ENCODE measurements at places on chromosomes 7 and 10.

- no peak for DNase-seq
These were observed 93.5 kb upstream of the ZNF804B start for GRCh38 chr7:88665892-88666514.

DNA sequence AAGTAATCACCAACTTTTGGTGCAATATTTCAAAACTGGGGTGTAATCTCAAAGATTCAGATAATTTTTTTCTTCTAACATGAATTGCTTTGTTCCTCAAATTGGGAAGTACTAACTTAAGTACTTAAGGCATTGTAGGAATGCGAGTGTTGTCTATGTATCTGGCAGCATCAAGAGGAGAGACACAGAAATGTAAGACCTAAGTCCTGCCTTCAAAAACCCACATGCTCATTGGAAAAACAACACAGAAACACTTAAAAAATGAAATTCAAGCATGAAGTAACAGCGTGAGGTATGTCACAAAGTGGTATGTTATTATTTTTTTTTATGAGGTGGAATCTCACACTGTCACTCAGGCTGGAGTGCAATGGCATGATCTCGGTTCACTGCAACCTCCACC lies 288.5 kb downstream of the ZEB1 start:
- DNase-seq, result no peak

DNA sequence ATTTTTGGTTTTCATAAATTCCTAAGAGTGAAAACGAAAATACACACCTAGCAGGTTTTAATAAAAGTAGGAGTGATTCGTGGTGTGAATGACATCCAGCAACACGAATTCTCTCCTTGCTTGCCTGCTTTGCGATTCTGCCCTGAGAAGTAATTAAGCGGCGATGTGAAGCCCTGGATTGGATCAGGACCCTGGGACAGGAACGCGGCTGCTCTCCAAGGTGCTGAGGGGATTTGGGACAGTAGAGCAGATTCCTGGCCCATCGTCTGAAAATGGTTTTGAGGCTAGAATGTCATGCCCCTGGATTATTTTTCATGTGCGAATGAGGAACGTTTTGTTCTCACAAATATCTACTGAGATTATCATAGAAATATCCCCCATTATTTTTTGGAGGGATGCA lies 7.8 kb downstream of the NPS start:
- DNase-seq, result no peak

DNA sequence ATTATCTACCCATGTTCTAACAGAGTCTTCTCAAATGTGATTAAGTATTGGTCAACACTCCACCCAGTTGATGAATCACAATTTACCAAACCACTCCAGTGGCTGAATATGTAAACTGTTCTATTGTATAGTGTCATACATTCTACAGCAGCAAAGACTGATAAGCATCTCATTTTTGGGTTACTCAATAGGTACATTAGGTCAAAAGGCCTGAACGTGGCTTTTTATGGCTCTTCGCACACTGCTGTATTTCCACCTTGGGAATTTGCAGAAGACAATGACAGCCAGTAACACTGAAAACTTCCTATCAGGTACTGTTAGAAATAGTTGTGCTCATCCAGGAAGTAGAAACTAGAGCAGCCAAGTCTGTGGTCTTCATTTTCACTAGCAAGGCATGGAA lies 166.9 kb downstream of the GLI3 start:
- no peak for DNase-seq

DNA sequence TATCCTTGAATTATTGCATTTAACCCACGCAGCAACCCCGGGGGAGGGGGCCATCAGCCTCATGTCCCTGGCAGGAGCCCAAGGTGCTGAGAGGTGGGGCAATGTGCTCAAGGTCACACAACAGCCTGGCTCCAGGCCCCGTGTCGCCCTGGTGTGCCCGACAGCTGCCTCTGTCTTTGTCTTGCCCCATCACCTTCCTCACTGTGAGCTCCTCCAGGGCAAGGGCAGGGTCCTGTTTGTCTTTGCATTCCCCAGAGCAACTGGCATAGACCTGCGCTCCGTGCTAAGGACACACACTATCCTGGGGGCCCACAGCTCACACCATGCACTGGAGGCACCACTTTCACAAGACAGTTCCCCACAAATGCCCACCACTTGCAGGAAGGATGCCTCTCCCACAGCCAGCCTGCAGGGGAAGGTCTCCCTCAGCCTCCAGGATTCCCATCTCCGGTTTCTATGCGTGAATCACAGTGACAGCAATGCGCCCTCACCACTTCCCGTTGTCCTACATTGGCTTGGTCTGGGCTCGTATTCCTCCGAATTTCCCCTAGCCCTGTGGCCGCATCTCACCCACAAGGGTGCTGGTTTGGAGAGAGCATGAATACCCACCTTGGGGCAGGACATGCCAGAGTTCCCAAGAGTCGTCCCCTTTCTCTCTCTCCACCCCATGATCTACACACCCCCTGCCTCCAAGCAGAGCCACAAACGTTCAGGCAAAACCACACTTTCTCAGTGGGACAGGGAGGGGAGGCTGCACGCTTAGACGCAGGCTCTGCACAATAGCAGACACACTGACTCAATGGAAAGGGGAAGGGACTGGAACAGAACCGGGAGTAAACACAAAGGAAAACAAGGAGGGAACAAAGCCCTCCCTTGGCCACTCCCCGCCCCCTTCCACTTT lies 10.3 kb downstream of the ITPRIP start:
- DNase-seq, result no peak

DNA sequence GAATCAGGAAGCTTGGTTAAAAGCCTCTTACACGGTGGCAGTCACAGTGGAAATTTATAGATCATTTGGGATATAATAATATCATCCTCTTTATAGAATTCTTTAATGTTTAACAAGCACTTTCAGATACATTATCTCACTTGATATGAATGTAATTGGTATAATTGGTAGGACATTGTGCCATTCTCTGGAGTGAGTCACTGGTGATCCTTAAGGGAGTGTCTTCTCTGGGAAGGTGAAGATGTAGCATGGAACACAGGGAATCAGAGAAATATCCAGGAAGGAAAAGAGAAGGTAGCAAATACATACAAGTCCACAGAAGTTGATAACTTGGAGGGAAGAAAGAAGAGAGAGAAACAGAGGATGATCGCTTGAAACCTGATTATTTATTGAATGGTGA lies 9.8 kb downstream of the PTPRZ1 start:
- DNase-seq, result peak; percentile 39

GRCh38 chr10:92550924-92551323 lies 23.0 kb downstream of the IDE start:
- DNase-seq, result no peak

DNA sequence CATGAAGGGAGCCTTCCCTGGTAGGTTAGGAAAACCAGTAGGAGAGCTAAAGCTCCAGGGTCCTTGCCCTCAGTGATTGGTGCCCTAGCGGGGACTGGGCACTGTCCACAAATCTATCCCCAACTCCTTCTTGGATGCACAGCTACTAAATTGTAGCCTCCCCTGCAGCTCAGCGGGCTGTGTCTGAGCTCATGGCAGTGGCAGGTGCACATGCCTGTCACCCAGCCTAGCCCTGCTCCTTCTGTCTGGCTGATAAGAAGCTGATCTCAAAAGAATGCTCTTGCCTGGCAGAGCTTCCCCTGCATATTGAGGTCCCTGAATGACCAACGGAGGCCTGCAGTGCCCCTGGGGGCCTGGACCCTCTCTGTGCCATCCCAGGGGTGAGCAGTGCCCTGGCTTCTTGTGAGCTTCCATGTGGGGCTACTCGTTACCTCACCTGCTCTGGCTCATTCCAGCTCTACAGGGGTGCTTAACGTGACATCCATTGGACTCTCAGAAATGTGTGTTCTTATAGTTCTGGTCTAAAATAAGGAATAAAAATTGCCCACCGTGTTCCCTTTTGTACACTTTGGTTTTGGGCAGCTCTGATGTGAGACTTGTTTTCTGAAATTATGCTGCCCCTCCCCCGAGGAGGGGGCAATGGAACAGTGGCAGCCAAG lies 59.8 kb upstream of the ANTXRL start:
- no peak for DNase-seq

DNA sequence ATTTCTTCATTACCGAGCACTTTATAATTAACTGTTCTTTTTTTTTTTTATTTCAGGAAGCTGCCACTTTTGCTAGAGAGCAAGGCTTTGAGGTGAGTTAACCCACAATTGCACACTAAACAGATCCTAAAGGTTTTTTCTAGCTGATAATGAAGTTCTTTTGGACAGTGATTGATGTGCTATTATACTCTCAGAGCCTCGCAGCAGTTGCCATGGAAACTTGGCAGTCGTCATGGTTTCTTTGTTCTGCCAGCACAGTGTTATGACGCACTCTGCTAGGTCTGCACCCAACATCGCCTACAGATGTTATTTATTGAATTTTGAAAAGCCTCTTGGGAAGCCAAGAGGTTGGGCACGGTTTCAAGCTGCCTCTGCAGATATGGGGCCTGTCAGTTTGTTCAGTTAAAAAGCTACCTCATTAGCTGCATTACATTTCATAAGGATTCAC lies 237.2 kb upstream of the KAT6B start:
- peak; percentile 96 for DNase-seq

DNA sequence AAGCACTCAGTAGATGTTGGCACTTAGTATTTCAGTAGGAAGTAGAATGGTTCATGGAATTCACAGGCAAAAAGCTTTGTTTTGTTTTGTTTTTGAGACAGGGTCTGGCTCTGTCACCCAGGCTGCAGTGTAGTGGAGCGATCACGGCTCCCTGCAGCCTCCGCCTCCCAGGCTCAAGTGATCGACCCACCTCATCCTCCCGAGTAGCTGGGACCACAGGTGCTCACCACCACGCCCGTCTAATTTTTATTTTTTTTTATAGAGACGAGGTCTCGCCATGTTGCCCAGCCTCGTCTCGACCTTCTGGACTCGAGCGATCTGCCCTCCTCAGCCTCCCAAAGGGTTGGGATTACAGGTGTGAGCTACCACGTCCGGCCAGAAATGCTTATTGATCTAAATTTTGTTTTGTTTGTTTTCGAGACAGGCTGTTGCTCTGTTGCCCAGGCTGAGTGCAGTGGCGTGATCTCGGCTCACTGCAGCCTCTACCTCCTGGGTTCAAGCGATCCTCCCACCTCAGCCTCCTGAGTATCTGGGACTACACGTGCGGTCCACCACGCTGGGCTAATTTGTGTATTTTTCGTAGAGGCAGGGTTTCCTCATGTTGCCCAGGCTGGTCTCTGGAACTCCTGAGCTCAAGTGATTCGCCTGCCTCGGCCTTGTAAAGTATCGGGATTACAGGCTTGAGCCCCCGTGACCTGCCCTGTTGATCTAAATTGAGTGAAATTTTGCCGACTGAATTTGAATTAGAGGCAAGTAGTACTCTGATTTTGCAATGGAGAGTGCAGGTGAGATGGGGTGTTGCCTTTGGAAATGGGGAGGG lies 1.7 kb downstream of the GLRX3 start:
- no peak for DNase-seq

DNA sequence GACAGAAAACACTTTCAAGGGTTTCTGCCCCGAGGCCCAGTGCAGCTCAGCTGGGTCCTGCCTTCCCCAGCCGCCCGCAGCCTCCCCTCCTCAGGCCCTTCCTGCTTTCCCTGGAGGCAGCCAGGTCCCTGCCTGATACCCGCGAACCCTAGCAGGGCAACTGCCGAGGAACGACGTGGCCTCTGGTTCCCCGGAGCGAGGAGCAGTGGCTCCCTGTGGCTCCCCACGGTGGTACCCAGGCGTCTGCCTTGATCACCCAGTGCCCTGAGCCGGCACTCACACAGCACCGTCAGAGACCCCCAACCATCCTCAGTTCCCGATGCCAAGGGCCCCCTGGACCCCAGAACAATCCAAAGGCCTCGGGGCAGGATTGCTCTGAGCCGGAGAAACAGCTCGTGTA lies 58.3 kb downstream of the CFAP46 start:
- no peak for DNase-seq

DNA sequence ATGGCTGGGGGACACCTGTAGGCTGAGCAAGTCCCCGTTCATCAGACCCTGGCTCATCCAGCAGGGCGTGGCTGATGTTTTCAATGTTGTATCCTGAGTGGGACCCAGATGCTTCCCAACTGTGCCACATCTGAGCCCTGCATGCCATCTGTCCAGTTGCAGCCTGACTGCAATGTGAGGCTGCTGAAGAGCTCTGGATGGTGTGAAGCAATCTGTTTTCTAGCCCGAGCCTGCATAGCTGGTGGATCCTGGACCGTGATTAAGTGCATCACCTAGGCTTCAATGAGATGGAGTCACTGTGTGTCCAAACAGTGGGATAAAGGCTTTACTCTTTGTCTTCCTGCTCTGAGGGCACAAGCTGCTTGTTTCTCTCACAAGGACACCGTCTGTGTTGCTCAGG lies 99.8 kb downstream of the TCF7L2 start:
- DNase-seq, result no peak

DNA sequence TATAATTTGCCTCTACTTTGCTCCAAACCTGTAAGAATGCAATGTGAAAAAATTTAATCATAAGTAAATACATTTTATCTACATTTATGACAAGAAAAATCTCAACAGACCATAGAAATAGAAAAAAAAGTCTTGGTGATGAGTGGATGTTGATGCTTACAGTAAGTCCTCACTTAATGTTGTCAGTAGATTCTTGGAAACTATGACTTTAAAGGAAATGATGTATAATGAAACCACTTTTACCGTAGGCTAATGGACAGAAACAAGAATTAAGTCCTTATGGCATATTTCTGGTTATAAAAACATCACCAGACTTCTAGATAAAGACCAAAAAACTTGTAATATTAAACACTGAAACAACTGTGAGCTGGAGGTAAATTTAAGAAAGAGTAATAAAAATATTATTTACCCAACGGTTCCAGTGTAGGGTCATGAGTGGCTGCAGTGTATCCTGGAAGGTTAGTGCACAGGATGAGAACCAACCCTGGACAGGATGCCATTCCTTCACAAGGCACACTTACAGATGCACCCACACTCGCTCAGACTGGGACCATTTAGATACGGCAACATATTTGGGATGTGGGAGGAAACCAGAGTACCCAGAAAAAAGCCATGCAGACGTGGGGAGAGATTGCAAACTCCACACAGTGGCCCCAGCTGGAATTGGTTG lies 76.3 kb downstream of the GLCCI1 start:
- no peak for DNase-seq

DNA sequence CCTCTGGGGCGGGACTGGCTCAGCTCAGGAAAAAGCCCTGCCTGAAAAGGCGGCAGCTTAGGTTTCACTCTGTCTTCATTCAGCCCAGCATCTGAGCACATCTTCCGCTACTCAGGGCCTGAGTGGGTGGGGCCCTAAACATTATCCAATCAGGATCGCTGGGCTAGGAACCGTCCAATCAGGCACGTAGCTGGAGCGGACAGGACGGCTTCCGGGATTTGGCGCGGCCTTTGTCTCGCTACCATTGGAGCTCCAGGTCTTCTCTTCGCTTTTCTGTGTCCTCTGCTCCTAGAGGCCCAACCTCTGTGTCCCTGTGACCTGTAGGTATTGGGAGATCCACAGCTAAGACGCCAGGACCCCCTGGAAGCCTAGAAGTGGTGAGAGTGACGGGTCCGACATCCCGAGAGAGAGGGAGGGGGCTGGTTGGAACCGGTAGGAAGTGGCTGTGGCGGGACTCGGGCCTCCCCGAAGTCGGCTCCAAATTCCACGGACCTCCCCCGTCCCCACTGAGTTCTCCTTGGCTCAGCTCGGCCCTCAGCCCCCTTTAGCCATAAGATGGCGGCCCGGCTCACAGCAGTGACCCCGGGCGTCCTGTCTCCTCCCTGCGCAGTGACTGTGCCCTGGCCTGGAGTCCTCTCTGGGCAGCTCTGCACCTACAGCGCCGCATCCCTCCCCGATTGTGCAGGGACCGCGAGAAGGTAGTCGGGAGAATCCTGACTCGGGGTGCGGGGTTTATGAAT lies 99.1 kb downstream of the ZNF680 start:
- DNase-seq, result no peak
